RPMI7951 (cell line): ENCODE measurements at places on chromosomes 4 and X. TPM values are rescaled to one million over a fixed set of nuclear protein-coding genes. Genes with fewer than 3 reads are reported as not detected.

DNA sequence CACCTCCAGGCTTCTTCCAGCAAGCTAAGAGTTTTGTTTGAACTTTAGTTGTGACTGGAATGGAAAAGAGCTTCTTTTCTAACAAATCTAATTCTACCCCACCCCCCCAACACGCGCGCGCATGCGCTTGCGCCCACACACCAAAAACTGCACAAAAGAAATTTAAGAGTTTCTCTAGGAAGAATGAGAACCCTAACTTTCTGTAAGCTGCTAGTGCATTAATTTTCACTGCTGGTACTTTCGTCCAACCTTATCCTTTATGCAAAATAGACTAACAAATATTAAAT, 9.0 kb upstream of the INTU start:
- no peak for DNase-seq

- no peak for DNase-seq
Observed at GRCh38 chr4:90845777-90846176, 718.6 kb downstream of the CCSER1 start.

DNA sequence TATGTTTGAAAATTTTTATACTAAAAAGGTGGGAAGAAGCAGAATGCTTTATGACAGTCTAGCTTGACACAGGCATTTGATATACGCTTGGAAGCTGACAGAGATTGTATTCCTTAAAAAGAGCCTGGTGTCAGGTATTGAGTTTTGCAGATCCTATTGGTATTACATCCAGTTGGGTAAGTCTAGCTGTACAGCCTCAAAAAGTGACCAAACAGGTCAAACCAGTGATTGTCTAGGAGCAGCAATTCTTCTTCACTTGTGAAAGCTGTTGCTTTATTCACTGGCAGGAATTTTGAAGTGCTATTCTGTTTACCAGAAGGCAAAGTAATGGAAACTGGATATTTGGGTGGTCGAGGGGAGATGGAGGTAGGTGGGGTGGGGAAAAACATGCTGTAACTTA, 77.5 kb downstream of the UCHL1 start:
- no peak for DNase-seq

- DNase-seq: no peak
Observed at GRCh38 chrX:31112226-31112999, 40.6 kb upstream of the FTHL17 start.

GRCh38 chr4:3873408-3874027, 107.3 kb downstream of the ADRA2C start:
- no peak for DNase-seq

GRCh38 chrX:50448565-50448964, 22.1 kb downstream of the DGKK start:
- DNase-seq: peak; percentile 4

- DNase-seq: no peak
Observed at GRCh38 chrX:109352066-109352588, 129.8 kb downstream of the GUCY2F start.

- DNase-seq: no peak
Observed at GRCh38 chr4:1378559-1379231, 27.5 kb downstream of the NKX1-1 start.

- DNase-seq: no peak
Observed at GRCh38 chr4:92014067-92014466, 289.7 kb upstream of the GRID2 start.

DNA sequence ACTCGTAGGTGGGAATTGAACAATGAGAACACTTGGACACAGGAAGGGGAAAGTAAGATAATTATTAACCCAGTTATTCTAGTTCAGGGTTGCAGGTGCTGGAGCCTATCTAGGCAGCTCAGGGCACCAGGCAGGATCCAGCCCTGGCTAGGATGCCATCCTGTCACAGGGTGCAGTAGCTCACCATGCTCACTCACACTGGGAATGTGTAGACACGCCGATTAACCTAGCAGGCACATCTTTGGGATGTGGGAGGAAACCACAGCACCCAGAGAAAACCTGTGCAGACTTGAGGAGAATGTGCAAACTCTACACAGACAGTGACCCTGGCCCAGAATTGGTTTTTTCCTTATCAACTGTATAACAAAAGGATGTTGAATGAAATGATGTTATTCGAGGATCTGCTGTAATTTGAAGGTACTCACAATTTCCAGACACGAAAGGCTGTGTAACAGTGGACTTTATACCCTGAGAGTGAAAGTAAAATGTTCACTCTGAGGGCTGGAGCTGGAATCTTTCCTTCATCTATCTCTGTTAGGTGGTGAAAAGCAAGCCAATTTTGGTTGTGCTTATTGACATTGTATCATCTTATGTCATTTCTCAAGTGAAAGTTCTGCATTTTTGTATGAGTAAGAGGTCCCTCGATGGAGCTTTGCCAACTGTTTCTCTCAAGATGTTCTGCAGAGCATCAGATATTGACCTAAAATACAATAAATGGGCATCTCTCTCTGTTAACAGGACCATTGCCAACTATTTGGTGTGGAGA, 78.8 kb downstream of the PHEX start:
- no peak for DNase-seq

GRCh38 chrX:80917919-80918318, 108.2 kb upstream of the BRWD3 start:
- DNase-seq: no peak

GRCh38 chr4:80069108-80069836, 3.8 kb downstream of the ANTXR2 start:
- DNase-seq: no peak

Gene CENPVL1
- total RNA-seq: not detected in 2 replicates

Gene PPARGC1A
- 0.20 and 0.24 TPM in 2 replicates for total RNA-seq

Gene ITM2A
- total RNA-seq: 0.12 TPM in 1 of 2 replicates, not detected in the other
